ENCODE measurements at places on chromosomes 16 and 17.

DNA sequence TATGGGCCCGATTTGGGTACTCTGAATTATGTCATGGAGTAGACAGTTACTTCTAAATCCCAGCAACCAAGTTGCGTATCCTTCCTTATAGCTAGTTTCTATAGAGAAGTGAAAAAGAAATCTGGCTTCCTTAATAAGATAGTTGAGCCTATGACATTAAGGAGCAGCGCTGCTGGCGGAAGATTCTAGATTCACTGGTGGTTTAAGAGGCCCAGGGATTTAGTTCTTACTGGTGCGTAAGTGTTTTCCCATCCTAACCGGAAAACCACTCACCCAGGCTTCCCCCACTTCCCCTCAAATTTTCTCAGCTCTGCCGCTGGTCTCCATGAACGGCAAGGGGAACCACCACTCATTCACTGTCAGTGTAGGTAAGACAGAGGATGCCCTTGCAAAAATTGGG, 230.4 kb downstream of the CPPED1 start:
- H3K4me3 ChIP-seq, result no peak overlapping the region
- H3K27ac ChIP-seq, result no peak overlapping the region
- no peaks in the 10 kb centered on the region for H3K4me1 ChIP-seq
- no peaks in the 10 kb centered on the region for H3K36me3 ChIP-seq
- no peaks in the 10 kb centered on the region for H3K27me3 ChIP-seq

GRCh38 chr17:76534831-76535732, 2.4 kb downstream of the CYGB start:
- no peak for DNase-seq
- H3K4me3 ChIP-seq, result no peak overlapping the region
- peaks cover 15% of the 10 kb centered on the region for H3K4me1 ChIP-seq
- H3K27ac ChIP-seq, result no peak overlapping the region
- H3K27me3 ChIP-seq, result no peaks in the 10 kb centered on the region

- peak; percentile 59 for DNase-seq
- H3K4me1 ChIP-seq, result no peaks in the 10 kb centered on the region
- no peaks in the 10 kb centered on the region for H3K27me3 ChIP-seq
- H3K4me3 ChIP-seq, result peak within 1 kb of the TSS; percentile 75
- peaks cover 30% of the 10 kb centered on the region for H3K36me3 ChIP-seq
- no peak within 1 kb of the TSS for H3K27ac ChIP-seq
These were observed at the start of the genes GPS1 and RFNG for GRCh38 chr17:82051776-82052637. TSS of gene GPS1 (plus strand) at chr17:82051898. CDS start at chr17:82051932, 34 bp downstream. TSS of gene RFNG (minus strand) at chr17:82051811. CDS start at chr17:82051766, 45 bp downstream.

- peaks cover 6% of the 10 kb centered on the region for H3K4me1 ChIP-seq
- no peak overlapping the region for H3K27ac ChIP-seq
- peak; percentile 27 for DNase-seq
- no peaks in the 10 kb centered on the region for H3K27me3 ChIP-seq
These were observed 5.9 kb downstream of the TMEM98 start for GRCh38 chr17:32933881-32934280.

DNA sequence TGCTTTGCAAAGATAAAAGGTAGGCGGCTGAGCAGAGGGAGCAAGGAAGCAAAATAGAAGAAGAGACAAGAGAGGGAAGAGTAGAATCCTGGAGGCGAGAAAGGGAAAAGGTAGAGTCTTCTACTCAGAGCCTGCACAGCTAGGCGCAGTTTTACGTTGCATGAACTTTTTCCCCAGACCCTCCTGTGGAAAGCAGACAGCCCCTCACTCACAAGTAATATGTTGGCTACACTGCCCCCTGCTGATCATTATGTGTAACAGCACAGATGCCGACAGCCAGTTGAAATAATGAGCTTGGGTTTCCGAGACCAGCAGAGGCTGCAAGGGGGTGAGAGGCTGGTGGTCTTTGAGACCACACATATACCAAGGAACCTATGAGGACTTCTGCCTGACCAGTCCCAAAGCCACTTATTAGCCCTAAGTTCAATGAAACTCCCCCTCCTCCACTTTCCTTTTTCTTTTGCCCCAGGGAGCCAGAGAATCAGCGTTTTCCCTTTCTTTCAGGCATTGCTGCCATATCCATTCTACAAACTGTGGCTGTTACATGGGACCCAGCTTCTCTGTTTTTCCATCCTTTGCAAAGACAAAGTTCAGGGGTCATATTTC, 22.5 kb upstream of the CMTR2 start:
- H3K27me3 ChIP-seq, result peaks cover 40% of the 10 kb centered on the region
- H3K36me3 ChIP-seq, result no peaks in the 10 kb centered on the region
- H3K4me3 ChIP-seq, result no peak overlapping the region
- DNase-seq, result peak; percentile 49

DNA sequence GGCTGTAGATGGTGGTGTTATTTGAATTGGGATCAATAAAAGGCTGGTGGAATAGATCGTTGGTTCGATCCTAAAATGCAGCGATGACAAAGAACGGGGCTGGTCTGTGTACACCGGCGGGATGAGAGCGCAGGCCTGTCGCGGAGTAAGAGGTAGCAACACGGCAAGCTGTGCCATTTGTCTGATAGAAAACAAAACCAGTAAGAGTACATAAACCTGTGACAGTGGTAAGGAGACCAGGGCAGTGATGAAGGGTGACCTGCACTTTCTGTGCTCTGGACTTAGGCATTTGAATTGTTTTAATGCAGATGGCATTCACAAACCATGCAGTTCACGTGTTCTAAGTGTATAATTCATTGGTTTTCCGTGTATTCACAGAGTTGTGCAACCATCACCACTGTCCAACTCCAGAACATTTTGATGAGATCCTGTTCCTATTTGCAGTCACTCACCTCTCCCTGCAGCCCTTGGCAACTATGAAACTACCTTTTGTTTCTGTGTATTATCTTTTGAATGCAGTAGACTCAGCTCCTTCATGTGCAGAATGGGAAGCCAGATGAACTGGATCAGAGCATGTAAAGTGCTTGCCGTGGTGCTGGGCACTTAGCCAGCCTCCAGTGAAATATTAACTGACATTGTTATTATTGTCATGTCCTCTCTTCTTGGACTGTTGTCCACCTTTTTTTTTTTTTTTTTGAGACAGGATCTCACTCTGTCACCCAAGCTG, 286.1 kb downstream of the SNX29 start:
- no peak overlapping the region for H3K27ac ChIP-seq
- H3K27me3 ChIP-seq, result no peaks in the 10 kb centered on the region
- H3K4me3 ChIP-seq, result no peak overlapping the region
- DNase-seq, result no peak
- no peaks in the 10 kb centered on the region for H3K4me1 ChIP-seq

- H3K27me3 ChIP-seq, result no peaks in the 10 kb centered on the region
- H3K4me3 ChIP-seq, result no peak overlapping the region
- DNase-seq, result no peak
- H3K27ac ChIP-seq, result no peak overlapping the region
- no peaks in the 10 kb centered on the region for H3K36me3 ChIP-seq
These were observed 4.2 kb upstream of the ZG16B start for GRCh38 chr16:2825906-2826305.

GRCh38 chr17:70629902-70630301, 460.6 kb downstream of the KCNJ2 start:
- H3K27me3 ChIP-seq, result peaks cover 52% of the 10 kb centered on the region
- no peak overlapping the region for H3K4me3 ChIP-seq
- H3K36me3 ChIP-seq, result no peaks in the 10 kb centered on the region
- DNase-seq, result peak; percentile 16

DNA sequence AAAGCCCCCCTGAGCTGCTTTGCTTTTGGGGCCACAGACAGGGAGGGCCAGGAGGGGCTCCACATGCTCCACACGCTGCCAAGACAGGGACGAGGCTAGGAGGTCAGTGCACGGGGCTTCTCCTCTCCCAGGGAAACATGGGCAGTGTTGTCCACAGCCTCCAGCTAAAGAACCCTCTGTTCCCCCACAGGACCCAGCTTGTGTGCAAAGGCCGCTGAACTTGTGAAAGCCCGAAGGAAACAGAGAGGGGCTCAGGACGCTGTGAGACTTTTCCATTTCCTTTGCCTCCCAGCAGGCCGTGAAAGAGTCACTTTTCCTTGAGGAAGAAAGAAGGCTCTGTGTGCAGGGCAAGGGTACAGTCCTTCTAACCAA, 9.7 kb downstream of the CDRT4 start:
- DNase-seq, result no peak
- H3K27ac ChIP-seq, result no peak overlapping the region
- H3K4me1 ChIP-seq, result peaks cover 3% of the 10 kb centered on the region
- no peaks in the 10 kb centered on the region for H3K27me3 ChIP-seq
- no peak overlapping the region for H3K4me3 ChIP-seq
- peaks cover 6% of the 10 kb centered on the region for H3K36me3 ChIP-seq

DNA sequence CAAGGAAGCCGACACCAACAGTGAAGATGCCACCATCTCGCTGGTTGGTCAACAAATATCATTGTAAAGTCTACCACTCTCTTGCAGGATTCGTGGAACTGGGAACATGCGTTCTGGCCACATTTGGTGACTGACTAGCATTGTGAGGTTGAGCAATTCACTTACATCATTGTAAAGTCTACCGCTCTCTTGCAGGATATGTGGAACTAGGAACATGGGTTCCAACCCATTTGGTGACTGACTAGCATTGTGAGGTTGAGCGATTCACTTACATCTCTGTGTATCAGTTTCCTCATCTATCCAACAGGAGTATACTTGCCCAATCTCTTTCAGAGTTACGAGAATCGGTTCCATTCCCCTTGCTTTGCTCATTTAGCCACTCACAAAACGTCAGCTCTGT, 42.6 kb upstream of the RPH3AL start:
- H3K4me3 ChIP-seq, result no peak overlapping the region
- H3K27ac ChIP-seq, result no peak overlapping the region
- no peaks in the 10 kb centered on the region for H3K4me1 ChIP-seq
- no peaks in the 10 kb centered on the region for H3K27me3 ChIP-seq
- no peaks in the 10 kb centered on the region for H3K36me3 ChIP-seq

GRCh38 chr16:22710326-22710725, 103.6 kb upstream of the HS3ST2 start:
- peaks cover 16% of the 10 kb centered on the region for H3K27me3 ChIP-seq
- no peaks in the 10 kb centered on the region for H3K36me3 ChIP-seq

GRCh38 chr16:25692351-25692741, 587 bp downstream of the HS3ST4 start:
- H3K27ac ChIP-seq, result no peak overlapping the region
- no peak overlapping the region for H3K4me3 ChIP-seq
- H3K4me1 ChIP-seq, result no peaks in the 10 kb centered on the region
- no peak for DNase-seq
- no peaks in the 10 kb centered on the region for H3K27me3 ChIP-seq

- H3K27ac ChIP-seq, result peak overlapping the region; percentile 47
- peaks cover 5% of the 10 kb centered on the region for H3K36me3 ChIP-seq
- peak overlapping the region; percentile 88 for H3K4me3 ChIP-seq
- no peaks in the 10 kb centered on the region for H3K27me3 ChIP-seq
- DNase-seq, result peak; percentile 80
These were observed 977 bp upstream of the ZNF778 start for GRCh38 chr16:89216315-89217137.

DNA sequence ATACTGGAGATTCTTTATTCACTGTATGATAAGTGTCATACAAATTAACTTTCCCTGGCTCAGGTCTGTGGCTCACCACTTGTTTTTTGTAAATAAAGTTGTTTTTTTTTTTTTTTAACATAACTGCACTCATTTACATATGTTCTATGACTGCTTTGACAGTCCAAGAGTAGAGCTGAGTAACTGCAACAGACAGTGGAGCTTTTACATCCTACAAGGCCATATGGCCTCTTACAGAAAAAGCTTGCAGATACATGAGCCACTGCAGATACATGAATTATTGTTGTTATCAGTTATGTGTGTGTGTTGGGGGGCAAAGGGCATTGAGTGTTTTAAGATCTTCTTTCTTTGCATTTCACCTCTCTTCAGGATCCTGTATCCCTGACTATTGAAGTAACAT, 311.7 kb downstream of the BCAS3 start:
- H3K36me3 ChIP-seq, result no peaks in the 10 kb centered on the region
- no peak overlapping the region for H3K27ac ChIP-seq
- H3K27me3 ChIP-seq, result no peaks in the 10 kb centered on the region
- DNase-seq, result no peak
- H3K4me3 ChIP-seq, result no peak overlapping the region

DNA sequence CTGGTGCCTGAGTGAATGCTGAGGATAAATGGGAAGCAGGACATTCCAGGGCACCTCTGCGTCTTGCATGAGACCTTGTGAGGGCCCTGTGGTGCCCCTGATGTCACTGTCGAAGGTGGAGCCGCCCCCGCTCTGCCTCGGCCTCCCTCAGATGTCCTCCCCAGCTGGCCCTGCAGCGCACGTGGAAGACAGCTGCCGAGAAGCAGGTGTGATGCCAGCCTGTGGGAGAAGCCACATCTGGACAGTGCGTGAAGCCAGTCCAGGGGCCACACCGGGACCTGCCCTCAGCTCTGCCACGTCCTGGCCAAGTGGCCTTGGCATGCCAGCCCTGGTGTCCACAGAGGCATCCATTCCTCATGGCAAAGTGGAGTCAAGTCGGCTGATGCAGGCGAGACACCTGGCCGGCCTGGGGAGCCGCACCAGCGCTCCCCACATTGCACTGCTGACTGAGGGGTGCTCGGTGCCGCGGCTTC, 21.6 kb upstream of the METRNL start:
- H3K4me3 ChIP-seq, result no peak overlapping the region
- DNase-seq, result no peak
- H3K27ac ChIP-seq, result no peak overlapping the region
- no peaks in the 10 kb centered on the region for H3K4me1 ChIP-seq
- H3K27me3 ChIP-seq, result no peaks in the 10 kb centered on the region

GRCh38 chr17:65102788-65103187, 34.4 kb upstream of the RGS9 start:
- no peaks in the 10 kb centered on the region for H3K27me3 ChIP-seq
- no peak for DNase-seq
- peaks cover 48% of the 10 kb centered on the region for H3K4me1 ChIP-seq
- no peak overlapping the region for H3K4me3 ChIP-seq

- H3K36me3 ChIP-seq, result no peaks in the 10 kb centered on the region
- DNase-seq, result no peak
- H3K4me3 ChIP-seq, result no peak overlapping the region
These were observed 45.9 kb downstream of the SKAP1 start for GRCh38 chr17:48384164-48384563.

GRCh38 chr16:50781518-50781917, 39.6 kb downstream of the CYLD start:
- peaks cover 73% of the 10 kb centered on the region for H3K36me3 ChIP-seq
- H3K4me1 ChIP-seq, result no peaks in the 10 kb centered on the region
- no peaks in the 10 kb centered on the region for H3K27me3 ChIP-seq
- H3K27ac ChIP-seq, result no peak overlapping the region

- H3K27ac ChIP-seq, result no peak overlapping the region
- H3K4me3 ChIP-seq, result no peak overlapping the region
- H3K4me1 ChIP-seq, result peaks cover 15% of the 10 kb centered on the region
- peaks cover 5% of the 10 kb centered on the region for H3K36me3 ChIP-seq
- no peak for DNase-seq
- no peaks in the 10 kb centered on the region for H3K27me3 ChIP-seq
These were observed 3.0 kb upstream of the NEURL4 start for GRCh38 chr17:7332111-7332510.
